ENCODE measurements at places on chromosomes 5 and 9. TPM values are rescaled to one million over a fixed set of nuclear protein-coding genes. Genes with fewer than 3 reads are reported as not detected.

The POU5F2 gene
- not detected for total RNA-seq

The ARSI gene
- total RNA-seq = not detected

The PDGFRB gene
- total RNA-seq = 21.6 TPM

The NIPSNAP3A gene
- total RNA-seq = 44.3 TPM

The SLC23A1 gene
- not detected for total RNA-seq

The SLC6A19 gene
- total RNA-seq = not detected

The CYLC2 gene
- total RNA-seq = not detected

The SLC22A4 gene
- total RNA-seq = 5.1 TPM

The BTNL8 gene
- total RNA-seq = not detected

The ECM2 gene
- total RNA-seq = 2.0 TPM

All from H4 (cell line).